NCI-H1048 (cell line): ENCODE measurements at places on chromosomes 13 and 19.

DNA sequence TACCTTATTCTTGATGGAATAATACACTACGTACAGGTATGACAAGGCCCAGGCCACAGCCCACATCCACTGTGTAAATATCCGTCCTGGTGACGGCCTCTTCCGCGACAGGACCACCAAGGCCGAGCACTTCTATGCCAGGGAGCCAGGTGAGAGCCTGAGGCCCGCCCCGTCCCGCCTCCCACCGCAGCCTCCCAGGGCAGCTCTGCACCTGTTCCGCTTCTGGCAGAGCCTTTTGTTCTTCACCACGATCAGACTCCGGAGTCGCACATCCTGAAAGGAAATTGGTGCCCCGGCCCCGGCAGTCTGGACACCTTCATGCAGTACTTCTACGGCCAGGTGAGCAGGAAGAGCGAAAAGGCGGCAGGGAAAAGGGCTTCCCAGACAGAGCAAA, 10.6 kb upstream of the ZNF358 start:
- no peak for DNase-seq

- no peak for DNase-seq
These were observed 16.1 kb downstream of the ZSWIM9 start for GRCh38 chr19:48186541-48186991.

- DNase-seq, result no peak
These were observed 5.2 kb downstream of the MCOLN1 start for GRCh38 chr19:7527516-7528191.

DNA sequence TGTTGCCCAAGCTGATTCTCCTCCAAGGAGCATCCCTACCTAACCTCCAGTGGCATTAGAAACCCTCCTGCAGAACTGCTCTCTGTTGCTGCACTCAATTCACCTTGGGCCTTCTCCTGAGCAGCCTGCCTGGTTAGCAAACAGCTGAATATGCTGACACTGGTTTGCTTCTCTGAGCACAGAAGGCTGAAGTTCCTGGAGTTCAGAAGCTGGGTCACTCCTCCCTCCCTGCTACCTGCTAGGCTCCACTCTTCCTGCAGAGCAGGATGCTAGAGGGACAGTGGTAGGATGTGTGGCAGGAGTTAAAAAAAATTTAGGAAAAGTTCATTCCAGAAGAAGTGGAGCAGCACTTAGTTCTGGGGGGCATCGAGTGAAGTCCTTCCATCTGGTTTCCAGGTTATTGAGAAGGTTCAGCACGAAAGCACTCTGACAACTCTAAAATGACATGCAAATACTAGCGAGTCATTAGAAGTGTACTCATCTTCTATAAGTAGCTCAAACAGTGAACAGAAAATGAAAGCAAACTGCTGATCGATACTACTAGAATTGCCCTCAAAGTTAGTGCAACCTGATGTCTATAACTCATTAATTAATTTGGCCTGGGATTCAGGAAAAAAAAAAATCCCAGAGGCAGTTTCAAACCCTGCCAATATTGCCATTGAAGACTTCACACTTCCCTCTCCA, 293.7 kb downstream of the POU4F1 start:
- no peak for DNase-seq

GRCh38 chr13:101639711-101640110, 187.2 kb downstream of the ITGBL1 start:
- DNase-seq, result no peak

DNA sequence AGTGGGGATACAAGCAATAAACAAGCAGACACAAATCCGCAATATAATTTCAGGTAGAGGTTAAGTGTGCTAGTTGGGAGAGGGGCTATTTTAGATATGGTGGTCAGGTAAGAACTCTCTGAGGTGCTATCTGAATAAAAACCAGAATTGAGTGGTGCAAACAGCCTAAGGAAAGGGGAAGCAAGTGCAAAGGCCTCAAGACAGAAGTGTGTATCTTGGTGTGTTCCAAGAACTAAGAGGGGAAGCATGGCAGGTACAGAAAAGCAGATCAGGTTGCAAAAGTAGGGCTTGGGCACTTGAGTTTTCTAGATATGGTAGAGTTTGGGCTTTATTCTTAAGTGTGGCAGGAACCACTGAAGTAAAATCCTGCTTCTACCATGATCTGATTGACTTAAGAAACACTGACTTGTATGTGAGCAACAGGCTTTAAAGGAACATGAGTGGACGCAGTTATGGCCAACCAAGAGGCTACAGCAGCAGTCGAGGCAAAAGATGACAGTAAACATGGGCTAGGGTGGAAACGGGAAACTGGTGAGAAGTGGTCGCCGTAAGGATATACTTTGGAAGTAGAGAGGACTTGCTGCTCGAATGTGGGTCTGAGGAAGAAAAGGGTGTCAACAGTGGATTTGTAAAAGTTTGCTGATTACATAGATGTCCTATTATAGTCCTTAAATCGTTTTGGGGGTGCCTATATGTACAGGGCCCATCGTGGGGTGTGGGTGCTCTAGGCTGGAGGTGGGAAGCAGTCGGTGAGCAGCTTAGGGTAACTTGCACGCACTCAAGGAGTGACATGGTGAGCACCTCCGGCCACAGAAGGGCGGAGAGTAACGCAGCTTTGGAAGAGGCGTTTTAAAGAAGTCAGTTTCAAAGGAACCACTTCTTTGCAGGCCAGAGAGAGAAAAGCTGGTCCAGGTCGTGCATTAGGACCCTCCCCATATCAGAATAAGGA, 677 bp downstream of the TGDS start:
- no peak for DNase-seq

GRCh38 chr13:70932511-70932910, 824.3 kb upstream of the KLHL1 start:
- no peak for DNase-seq

DNA sequence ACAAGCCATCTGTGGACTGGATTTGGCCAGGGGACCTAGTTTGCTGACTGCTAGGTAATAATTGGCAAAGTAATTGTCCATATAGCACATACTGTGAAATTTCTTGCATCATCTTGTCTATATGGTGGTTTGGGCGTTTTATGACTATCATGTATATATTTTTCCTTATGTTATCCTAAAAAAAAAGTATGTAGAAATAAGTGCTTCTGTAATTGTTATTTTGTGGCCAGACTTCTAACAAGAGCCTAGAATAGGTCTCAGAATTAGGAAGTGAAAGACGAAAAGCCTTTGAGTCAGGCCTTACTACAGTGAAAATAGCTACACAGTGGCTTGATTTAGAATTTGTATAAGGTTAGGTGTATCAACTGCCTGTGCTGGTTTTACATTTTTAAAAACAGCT, 4.2 kb downstream of the FNDC3A start:
- no peak for DNase-seq

- no peak for DNase-seq
These were observed 688 bp downstream of the ZFP36 start for GRCh38 chr19:39407410-39407659.

- no peak for DNase-seq
These were observed 49.9 kb downstream of the SLC7A9 start for GRCh38 chr19:32819419-32820400.

- no peak for DNase-seq
These were observed 13.5 kb downstream of the CRYL1 start for GRCh38 chr13:20512042-20512683.
